ENCODE measurements at places on chromosomes 16 and 17.

DNA sequence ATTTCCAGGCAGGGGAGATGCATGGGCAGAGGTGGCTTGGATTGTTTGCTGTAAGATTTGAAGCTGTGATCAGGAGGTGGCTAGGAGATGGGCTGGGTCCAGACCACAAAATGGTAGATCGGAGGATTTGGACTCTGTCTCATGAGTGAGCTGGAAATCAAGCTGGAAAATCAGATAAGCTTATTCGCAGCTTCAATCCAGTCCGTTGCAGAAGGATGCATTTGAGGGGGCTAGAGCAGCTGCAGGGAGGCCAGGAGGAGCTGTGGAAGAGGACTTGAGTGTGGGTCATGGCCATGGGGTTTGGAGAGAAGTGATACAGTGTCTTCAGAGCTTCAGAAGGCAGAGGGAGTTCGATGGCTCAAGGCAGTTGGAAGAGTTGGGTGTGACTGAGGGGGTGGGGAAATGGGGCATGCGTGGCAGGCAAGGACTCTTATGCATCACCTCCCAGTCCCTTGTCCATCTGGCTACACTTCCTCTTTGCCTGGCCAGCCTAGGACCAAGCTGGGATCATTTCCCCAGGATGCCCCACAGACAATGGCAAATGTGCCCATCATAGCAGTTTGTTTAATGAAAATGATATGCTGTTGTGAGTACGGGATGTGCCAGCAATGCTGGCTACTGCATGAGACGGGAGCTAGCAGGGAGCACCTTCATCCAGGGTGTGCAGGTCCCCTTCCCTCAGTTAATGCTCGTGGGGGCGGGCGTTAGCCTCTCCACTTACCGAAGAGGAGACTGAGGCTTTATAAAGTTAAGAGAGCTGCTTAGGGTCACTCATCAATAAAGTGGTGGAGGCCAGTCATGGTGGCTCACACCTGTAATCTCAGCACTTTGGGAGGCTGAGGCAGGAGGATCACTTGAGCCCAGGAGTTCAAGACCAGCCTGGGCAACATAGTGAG, 20.6 kb downstream of the QPRT start:
- DNase-seq, result no peak

DNA sequence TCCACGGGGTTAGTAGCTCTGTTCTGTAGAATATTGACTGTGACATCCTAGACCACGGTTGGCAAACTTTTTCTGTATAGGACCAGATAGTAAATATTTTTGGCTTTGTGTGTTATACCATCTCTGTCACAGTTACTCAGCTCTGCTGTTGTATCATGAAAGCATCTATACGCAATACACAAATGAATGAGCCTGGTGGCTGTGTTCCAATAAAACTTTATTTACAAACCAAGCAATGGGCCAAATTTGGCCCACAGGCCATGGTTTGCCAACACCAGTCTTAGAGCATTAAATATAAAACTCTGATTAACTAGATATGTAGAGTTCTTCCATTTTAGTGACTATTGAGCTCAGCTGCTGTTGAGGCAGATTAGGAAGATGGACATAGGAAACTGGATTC, 132.7 kb downstream of the MAP2K6 start:
- no peak for DNase-seq

DNA sequence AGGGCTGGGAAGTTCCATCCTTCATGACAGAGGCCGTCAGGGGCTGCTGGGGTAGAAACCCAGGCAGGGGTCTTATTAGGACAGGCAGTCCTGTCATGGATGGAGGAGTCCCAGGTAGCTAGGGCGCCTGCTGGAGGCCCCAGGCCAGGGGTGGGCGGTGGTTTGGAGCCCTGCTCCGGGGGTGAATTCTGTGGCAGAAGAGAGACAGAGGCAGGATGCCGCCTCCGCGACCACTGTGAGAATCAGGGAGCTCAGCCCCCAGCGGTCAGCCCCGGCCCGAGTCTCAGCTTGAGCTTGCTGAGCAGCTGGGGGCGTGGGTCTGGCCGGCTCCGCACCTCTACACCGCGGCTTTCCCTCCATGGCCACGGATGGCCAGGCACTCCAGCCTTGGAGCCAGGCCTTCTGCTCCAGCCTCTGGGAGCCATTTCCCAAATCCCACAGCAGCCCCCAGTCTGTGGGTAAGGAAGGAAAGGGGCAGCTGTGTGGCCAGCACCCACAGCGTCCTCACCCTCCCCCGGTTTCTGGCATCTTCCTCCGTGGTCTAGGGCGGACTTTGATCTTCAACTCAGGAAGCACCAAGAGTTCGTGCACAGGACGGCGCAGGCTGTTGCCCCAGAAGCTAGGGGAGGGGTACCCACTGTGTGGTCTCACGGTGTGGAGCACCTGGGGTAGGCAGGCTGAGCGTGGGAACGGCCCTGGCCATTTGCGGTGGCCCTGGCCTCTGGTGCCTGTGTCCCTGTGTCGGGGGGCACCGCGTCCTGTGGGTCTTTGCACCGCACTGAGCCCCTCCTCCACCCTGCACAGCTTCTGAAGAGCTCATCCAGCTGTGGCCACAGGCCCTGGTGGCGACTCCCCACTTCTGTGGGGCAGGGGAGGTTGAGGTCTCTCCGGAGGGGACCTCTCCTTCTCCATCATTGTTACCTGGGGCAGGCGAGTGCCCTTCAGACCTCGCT, 14.1 kb downstream of the CD7 start:
- no peak for DNase-seq

DNA sequence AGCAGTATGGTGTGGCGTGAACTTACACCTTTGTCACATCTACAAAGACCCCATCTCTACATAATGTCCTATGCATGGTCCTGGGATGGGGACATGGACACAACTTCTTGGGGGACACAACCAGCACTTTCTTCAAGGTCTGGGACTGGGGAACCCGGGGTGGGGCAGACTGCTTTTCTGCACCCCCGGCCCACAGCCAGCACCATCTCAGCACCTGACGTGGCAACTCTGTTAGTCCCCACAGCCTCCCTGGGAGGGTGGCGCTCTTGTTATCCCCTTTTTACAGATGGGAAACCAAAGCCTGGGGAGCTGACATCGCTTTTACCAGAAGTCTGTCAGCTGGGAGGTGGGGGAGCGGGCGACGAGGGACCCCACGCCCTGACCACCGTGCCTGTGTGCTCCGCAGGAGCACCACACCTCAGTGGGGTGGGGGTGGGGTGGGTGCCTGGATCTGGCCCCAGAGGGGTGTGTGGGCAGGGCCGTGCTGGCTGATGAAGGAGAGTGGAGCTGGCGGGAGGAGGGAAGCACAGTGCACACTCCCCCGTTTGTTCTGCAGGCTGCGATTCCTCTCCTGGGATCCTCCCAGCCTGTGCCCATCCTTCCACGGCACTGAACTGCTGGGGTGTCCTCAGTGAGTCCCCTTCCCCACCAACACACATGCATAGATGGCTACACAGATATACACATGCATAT, 115.4 kb upstream of the GSE1 start:
- no peak for DNase-seq

DNA sequence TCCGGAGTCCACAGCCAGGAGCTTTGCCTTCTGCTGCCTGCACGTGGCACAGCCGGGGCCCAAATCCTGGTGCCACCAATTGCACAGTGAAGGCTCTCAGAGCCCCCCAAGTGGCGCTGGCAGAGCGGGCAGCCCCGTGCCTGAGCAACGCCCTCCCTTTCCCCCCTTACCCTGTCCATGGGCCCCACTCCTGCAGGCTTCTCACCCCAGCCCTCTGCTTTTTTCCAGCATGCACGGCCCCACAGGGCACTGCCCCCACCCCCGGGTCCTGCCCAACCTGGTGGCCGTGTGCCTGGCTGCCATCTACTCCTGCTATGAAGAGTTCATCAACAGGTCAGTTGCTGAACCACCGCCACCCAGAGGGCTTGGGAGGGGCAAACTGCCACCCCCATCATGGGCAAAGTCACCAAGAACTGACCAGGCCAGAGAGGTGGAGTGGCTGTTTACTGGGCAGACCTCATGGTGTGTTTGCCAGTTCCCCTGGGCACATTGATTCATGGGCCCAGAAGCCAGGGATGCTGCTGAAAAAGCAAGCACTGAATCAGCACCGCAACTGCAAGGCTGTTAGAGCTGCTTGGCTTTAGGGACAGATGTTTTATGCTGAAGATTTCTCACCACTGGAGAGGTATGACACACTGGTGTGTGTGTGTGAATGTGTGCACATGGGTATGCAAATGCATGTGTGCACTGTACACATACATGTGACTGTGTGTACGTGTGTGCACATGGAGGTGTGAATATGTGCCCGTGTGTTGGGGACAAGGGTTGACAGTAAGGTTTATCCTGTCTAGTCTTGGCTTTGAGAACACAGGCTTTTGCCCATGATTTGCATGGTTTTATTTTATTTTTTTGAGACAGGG, 107.1 kb upstream of the PLCG2 start:
- no peak for DNase-seq

GRCh38 chr16:9919460-9919859, 262.8 kb downstream of the GRIN2A start:
- no peak for DNase-seq

GRCh38 chr17:11637796-11638195, 39.5 kb downstream of the DNAH9 start:
- DNase-seq, result no peak

DNA sequence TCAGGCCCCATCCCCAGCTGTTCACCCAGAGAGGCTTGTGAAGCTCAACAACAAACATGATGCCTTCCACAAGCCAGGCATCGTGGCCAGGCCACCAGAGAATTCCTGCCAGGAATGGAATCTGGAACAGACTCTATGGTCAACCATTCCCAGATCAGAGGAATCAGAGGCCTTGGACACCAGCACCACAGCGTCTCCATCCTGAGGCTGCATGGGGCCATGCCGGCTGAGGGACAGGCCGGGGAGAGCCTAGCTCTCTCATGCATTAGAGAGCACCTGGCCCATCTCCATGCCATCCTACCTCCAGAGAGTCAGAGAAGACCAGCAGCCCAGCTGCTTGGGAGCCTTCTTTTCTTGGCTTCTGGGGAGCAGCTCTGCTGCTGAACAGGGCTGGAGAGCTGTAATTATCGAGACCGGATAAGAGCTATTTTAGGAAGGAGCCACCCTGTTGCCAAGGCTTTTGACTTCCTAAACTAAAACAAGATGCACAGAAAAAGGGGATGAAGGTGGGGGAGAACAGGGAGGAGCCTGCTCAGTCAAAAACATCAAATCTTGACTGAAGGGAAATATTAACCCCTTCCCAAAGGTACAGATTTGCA, 24.5 kb upstream of the MTMR4 start:
- DNase-seq, result no peak

DNA sequence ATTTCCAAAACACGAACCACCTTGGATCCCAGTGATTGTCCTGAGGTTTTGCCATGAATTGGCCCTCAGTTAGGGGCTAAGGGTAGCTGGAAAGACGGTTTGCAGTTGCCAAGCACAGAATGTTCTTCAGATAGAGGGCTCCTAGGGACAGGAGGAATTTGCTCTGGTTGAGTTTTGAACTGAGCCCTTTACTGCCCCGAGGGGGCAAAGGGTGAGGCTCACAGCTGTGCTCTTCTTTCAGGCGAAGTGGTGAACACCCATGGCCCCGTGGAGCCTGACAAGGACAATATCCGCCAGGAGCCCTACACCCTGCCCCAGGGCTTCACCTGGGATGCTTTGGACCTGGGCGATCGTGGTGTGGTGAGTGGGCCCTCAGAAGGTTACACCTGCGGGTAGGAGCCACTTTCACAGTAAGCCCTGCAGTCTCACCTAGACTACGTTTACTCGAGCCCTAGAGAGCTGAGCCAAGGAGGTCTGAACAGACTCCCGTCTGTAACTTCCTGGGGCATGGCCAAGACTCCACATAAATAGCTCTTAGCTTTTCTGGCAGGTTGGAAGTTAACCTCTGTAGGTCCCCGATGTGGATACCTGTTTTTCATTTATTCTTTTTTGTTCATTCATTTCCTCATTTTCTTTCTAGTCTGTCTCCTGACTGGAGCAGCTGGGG, 32.5 kb downstream of the NMT1 start:
- DNase-seq, result no peak

- DNase-seq, result no peak
Measured at GRCh38 chr17:72719206-72719577, 373.3 kb downstream of the SLC39A11 start.

Data from left lung (tissue), 14 donors.